Globus pallidus (tissue), 1 donor: ENCODE measurements at places on chromosomes 5 and 9.
A peak's percentile ranks its signal among the peaks of the same experiment; 100 is the strongest.

- DNase-seq: no peak
These were observed 12.1 kb downstream of the PDCL start for GRCh38 chr9:122816163-122816867.

GRCh38 chr5:98443881-98444280 is 329.6 kb upstream of the RGMB start:
- DNase-seq: no peak

DNA sequence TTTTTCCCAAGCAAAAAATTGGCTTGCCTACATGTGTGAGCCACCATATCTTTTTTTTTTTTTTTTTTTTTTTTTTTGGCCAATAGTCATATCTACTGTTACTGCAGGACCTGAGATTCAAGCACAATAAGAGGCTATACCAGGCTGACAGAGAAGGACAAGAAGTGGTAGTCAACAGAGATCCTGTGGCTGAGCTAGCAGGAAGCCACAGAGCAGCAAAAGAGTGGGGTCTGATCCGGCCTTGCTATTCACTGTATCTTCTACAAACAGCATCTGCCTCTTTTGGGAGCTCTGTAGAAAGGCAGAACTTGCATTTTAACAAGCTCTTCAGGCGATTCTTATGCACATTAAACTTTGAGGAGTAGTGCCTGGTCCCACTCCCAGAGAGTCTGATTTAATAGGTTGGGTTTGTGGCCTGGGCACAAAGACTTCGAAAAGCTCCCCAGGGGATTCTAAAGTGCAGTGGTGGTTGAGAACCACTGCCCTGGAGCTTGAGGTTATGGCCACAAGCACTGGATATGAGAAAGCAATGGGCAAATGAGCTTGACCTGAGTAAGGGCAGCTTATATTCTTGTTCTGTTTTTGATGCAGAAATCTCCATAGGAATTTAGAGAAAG is 162.8 kb downstream of the PIK3R1 start:
- DNase-seq: no peak

- DNase-seq: no peak
These were observed 183.0 kb upstream of the FTMT start for GRCh38 chr5:121668635-121669034.

DNA sequence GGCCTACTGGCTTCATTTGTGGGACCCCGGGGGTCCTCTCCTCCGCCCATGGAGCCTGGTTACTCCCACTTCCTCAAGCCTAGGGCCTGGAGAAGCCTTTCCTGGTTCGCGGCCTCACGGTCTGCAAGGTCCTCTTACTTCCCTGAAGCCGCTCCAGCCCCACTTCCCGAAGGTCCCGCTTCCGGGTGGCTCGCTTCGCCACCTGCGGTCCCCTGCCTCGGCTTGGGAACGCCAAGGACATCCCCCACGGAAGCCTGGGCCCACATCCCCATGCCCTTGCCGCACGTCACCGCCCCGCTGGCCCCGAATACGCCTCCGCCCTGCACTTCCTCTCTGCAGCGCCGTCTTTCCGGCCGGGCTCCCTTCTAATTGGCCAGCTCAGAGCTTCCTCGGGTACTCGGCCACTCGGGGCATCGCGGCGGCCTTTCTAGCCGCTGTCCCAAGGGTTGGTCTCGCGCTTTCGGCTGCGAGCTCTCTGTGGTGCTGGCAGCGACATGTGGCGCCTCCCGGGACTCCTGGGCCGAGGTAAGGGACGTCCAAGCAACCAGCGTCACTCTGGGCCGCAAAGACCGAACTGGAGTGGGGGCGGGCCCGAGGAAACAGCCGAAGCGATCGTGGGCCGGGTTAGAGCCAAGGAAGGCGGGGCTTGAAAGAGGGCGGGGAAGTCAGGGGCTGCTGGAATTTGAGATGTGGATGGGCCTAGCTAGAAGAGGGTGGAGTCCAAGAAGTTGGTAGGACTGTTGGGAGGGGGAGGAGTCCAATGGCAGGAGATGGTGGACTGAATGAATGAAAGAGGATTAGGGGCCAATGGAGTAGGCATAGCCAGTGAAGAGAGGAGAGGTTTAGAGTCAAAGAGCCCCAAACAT is at the start of gene DELE1:
DELE1 (plus strand) TSS at position 424 of the 866 bp plus-strand sequence; CDS start at position 495, 71 bp downstream.
- DNase-seq: peak; percentile 93

- DNase-seq: no peak
These were observed 1351.9 kb upstream of the C9orf72 start for GRCh38 chr9:28925157-28925556.
